Retina (tissue), 1 donor: ENCODE measurements at places on chromosomes 1 and 21.

GRCh38 chr1:168243636-168244212 lies 17.9 kb downstream of the SFT2D2 start:
- DNase-seq, result no peak

DNA sequence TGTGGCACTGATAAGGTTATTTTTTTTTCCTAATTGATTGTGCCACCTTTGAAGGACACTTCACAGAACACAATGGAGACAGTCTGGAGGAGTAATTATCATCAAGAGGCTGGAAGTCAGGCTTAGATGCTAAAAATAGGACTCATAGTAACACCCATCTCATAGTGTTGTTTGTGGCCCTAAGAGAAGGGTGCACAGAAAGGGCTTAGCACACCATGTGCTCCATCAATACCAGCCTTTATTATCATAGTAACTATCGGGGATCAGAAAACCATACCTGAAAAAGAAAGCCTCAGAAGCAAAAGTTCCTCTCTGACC lies 11.9 kb downstream of the NIPAL3 start:
- no peak for DNase-seq

DNA sequence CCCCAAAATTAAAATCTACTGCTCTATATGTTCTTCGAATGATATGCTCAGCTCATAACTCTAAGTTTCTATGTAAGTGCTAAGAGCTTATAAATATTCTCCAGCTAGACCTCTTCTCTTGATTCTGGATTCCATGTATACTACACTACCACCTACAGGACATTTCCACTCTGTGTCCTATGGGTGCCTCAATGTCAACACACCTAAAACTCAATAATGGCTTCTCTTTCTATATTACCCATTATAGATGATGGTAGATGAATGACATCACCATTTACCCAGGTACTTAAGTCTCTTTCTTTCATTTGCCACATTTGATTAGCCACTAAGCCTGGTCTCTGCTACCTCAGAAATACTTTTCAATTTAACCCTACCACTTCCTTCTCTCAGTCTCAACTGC lies 41.3 kb downstream of the TBX19 start:
- DNase-seq, result no peak

DNA sequence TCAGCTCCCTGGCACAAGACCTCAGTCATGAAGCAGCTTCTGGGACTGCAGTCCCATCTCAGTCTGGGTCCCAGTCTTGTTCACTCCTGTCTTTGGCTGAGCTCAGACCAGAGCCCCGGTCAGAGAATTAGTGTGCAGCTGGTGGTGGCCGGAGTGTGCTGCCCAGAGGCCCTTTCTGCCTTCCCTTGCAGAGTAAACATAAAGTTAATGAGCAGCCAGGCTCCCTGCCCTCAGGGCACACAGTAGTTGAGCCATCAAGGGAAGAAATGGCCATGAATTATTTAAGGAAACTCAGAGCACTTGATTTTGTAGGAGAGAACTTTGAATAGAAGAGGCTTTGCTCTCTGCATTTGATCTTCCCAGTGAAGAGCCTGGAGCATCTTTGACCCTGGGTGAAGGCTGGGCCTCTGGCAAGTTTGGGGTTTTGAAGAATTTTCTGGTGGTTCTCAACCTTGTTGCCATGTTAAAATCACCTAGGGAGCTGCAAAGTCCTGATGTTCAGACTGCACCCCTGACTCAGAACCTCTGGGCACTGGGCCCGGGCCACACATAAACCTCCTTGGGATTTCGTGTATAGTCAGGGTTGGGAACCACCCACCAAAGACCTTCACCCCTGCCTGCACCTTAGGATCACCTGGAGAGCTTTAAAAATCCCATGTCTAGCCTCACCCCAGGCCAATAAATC lies 26.4 kb upstream of the SELENON start:
- DNase-seq, result peak; percentile 57
